ENCODE measurements at places on chromosomes 11 and 22.
A peak's percentile ranks its signal among the peaks of the same experiment; 100 is the strongest.

GRCh38 chr11:87437844-87438223, 400.1 kb downstream of the TMEM135 start:
- peak; percentile 66 for DNase-seq

DNA sequence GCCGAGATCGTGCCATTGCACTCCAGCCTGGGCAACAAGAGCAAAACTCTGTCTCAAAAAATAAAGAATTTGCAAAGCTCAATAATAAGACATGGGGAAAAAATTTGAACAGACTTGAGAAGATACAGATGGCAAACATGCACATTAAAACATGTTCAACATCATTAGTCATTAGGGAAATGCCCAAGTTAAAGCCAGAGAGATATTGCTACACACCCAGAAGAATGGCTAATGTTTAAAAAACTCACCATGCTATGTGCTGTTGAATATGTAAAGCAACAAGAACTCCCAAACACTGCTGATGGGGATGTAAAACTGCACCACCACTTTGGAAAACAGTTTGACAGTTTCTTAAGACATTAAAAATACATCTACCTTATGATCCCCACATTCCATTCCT, 12.6 kb downstream of the LRRC75B start:
- peak; percentile 95 for DNase-seq

DNA sequence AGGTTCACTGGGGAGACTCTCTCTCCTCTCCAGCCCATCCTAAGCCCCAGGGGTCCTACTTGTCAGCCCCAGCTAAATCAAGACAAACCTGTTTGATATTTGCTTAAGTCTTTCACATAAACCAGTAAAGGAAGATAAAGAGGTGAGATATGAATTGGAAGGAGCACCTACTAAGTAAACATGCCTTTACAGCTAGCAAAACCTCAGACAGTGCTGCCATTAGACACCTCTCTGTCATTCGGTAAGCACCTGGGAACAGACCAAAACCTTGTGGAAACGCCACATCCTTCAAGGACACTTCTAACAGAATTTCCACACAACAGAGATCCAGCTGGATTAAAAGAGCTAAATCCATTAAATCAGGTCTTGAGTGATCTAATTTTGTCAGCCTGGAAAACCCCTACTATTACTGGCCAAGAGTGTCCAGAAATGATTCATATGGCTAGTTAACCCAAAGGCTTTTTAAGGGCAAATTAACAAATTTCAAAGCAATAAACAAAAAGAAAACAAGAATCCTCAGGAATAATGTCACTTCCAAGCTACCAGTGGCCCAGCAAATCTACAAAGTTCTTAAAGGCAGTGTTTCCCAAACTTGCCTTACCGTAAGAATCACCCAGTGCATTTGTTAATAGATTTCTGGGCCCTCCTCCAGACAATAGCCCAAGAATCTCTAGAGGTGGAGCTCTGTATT, 2.4 kb downstream of the VPS37C start:
- peak; percentile 82 for DNase-seq

DNA sequence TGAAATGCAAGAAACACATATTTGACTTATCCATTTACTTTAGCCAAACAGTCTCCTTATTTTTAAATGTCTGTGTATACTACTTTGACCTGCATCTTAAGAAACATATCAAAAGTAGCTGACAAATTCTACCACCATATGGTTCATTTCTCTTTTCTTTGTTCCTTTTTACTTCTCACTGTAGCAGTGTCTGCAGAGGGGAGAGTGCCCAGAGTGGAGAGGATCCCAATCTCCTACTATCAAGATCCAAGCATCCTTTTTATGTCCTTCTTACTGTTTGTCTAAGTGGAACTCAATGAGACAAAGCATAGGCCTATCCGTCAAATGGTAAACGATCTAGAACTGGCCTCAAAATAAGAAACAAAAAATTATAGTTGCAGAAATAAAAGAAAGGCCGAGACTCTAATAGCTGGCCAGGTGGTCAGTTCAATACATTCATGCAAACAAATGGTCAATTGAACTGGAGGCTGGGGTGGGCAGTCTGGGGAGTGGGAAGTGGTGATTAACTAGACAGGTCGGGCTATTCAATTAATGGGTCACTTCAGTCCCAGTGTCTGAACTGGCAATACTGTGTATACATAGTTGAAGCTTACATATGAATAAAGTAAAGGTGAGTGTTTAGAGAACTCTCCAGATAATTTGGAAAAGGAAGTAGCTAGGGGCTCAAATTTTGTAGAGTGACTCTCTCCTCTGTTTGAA, 149.1 kb downstream of the MAML2 start:
- DNase-seq, result no peak

- no peak for DNase-seq
Measured at GRCh38 chr11:72821221-72821919, 7.2 kb downstream of the ATG16L2 start.

GRCh38 chr11:105641433-105641832, 31.6 kb downstream of the GRIA4 start:
- DNase-seq, result no peak

- DNase-seq, result no peak
Measured at GRCh38 chr11:96075532-96075959, 151.6 kb upstream of the MTMR2 start.

- DNase-seq, result no peak
Measured at GRCh38 chr11:10476342-10476741, 21.3 kb downstream of the AMPD3 start.

- no peak for DNase-seq
Measured at GRCh38 chr11:117676501-117676900, 120.5 kb downstream of the DSCAML1 start.

- no peak for DNase-seq
Measured at GRCh38 chr11:40425168-40425567, 1034.3 kb downstream of the LRRC4C start.

DNA sequence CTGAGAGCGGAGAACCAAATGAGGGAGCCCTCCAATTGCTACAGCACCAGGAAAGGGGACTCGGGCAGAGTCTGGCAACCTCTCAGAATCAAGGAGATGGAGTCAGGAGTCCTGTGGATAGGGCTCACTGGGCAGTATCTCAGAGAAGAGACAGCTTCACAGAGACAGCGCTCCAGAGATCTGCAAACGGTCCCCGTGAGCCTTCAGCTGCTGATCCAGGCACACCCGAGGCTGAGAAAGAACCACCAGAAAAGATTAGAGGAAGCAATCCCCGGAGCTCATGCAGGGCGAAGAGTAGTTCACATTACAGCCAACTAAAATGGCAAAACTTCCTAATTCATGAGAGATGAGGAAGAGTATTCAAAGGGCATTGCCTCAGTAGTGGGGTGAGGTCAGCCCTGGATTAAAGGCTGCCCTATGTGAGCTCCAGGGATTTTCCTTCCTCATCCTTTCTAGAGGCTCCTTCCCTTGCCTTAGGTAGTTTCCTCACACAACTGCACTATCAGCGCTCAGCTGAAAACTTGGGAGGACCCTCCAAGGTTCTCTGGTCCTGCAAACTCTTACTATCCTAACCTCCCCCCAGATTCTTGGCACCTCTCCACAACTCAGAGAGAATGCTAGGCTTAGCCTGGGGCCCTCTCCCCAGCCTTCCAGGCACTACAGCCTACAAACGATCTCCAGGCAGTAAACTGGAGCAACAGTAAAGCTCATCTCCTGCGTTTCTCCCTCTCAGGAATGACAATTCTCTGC, 23.7 kb downstream of the SCN4B start:
- DNase-seq, result no peak

DNA sequence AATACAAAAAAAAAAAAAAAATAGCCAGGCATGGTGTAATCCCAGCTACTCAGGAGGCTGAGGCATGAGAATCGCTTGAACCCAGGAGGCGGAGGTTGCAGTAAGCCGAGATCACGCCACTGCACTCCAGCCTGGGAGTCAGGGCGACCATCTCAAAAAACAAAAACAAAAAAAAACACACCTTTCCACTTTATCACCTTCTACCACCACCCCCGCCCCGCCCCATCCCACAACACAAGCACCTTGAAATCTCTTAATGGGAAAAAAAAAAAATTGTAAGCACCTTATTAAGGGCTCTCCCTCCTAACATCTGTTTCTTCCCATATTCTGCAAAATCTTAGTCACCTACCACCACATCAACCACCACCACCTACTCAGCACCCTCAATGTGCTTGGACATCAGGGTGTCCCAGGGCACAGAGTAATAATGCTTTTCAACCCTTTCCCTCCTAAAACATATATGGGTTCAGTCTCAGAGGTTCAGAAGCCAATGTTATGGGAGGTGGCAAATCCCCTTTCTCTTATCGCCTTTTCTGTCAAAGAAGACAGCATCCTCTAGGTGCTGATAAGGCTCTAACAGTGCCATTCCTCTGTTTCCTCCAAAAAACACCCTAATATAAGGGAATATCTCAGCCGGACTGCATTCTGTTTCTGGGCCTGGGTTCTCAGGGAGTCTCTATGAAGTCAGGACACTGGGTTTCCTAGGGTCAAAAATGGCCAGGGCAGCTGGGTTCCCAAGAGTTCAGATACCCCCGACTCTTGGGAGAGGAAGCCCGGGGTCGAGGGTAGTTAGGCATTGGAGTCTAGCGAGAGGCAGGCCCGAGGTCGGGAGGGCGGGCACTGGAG, 718 bp downstream of the INTS5 start:
- DNase-seq, result no peak

DNA sequence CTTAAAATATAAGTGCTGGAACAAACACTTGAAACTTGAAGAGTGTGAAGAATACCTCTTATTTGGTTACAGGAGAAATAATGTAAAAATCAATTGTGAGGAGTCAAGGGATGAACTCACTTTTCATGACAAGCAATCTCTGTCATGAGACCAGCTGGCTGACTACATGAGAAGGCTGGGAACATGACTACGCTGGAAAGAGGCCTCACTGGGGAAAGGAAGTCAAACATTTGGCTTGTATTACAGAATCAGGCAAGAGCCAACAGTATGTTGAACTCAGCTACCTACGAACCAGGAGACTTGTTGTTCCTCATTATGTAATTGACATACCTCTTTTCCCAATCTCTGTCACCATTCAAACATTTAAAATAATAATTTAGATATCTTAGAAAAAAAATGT, 14.4 kb downstream of the DCDC1 start:
- DNase-seq, result peak; percentile 26

GRCh38 chr11:111361052-111361801, 17.8 kb downstream of the POU2AF1 start:
- no peak for DNase-seq

DNA sequence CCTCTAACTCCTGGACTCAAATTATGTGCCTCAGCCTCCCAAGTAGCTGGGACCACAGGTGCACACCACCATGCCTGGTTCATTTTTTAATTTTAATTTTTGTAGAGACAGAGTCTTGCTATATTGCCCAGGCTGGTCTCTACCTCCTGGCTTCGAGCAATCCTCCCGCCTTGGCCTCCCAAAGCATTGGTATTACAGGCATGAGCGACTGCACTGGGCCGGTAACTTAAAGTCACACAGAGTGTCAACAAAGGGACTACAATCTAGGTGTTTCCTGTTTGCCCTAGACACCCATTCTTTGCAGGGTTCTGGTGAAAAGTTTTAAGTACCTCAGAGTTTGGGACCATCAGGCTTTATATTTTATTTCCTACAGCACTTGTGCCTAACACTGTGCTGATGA, 8.4 kb downstream of the UVRAG start:
- DNase-seq, result no peak

GRCh38 chr11:16299390-16299789, 57.0 kb downstream of the SOX6 start:
- no peak for DNase-seq

- DNase-seq, result peak; percentile 98
Measured at GRCh38 chr22:45804986-45805325, 133.3 kb downstream of the ATXN10 start.

DNA sequence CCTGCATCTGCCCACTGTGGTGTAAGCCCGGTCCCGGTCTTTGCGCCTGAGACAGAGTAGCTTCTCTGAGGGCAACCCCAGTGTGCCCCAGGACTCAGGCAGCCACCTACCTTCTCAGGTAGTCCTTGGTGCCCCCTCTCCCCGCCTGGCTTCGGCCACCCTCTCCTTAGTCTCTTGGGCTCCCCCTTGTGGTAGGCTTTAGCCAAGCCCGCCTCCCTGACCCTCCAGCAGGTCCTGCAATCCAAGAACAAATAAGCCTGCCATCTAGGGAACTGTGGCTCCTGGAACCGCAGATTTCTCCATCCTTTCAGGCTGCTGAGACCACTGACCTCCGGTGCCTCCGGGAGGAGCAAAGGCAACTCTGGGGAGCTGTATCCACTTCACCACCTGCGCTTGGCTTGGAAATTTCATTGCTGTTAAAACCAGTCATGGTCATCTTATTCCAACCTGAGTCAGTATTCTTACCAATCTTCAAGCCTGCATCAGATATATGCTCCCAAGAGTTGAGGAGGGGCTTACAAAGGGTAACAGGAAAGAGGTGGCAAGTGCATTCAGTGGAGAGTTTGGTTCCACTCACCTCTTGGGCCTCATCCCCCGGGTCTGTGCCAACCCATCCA, 52.8 kb upstream of the TENM4 start:
- DNase-seq, result peak; percentile 73

- no peak for DNase-seq
Measured at GRCh38 chr22:29163808-29164207, 41.9 kb upstream of the EMID1 start.

- DNase-seq, result no peak
Measured at GRCh38 chr22:37169947-37170688, 17.9 kb downstream of the C1QTNF6 start.

- peak; percentile 52 for DNase-seq
Measured at GRCh38 chr11:62508336-62509058, 38.1 kb downstream of the AHNAK start.

DNA sequence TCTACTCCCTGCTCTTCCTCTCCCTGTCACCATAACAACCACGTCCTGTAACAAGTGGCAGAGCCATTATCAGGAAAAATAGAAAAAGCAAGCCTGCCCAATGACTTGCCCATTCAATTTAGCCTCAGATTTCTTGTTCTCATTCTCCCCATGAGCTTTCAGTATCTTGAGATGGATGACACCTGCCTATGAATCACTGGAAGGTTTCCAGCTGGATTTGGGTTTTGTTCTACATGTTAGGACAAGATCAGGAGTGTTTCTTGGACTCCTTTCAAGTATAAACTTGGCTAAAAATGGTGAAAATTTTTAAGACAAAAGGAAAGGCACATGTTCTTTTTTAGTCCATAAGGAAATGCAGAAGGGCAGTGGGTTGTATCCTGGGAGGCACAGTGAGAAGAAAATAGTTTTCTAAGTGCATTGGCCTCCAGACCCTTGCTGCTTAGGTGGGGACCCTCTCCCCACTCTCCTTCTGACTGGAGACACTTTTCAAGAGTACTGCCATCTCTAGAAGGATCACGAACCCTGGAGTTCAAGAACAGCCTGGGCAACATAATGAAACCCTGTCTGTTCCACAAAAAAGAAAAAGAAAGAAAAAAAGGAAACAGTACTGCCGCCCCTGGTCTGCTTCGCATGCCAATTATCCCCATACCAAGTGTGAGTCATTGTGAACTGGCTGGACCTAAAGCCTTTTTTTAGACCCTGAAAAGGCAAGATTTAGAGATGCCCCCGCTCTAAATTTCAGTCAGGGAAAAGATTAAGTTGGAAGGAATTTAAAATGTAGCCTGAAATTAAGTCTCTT, 51.0 kb downstream of the MTNR1B start:
- peak; percentile 96 for DNase-seq

- DNase-seq, result no peak
Measured at GRCh38 chr22:23270212-23270733, 90.0 kb downstream of the BCR start.

GRCh38 chr11:8671193-8671612, 11.3 kb downstream of the TRIM66 start:
- peak; percentile 98 for DNase-seq

All from fibroblast of the aortic adventitia (primary cell).